ENCODE measurements at places on chromosomes 2 and 18.

DNA sequence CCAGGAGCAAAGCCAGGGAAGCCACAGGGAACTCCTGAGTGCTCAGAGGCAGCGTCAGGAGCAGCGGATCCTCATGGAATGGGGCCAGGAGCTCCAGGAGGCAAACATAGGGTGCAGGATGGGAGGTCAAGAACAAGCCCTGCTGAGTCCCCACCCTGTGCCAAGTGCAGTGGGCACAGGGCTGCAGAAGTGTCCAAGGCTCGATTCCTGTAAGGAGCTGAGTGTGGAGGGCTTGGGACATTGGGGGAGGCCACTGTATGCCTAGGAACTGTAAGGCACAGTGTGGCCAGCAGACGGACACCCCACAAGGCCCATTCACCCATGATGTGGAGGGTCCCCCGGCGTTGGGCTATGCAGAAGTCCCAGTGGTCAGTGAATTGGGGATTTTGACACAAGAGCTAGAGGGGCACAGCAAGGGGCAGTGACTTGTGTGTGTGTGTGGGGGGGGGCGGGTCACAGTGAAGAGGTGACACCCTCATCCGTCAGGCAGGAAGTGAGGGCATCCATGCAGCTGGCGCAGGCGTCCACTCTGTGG lies 55.6 kb downstream of the ACKR3 start:
- no peak for DNase-seq

- DNase-seq, result no peak
These were observed 35.4 kb downstream of the LAMA3 start for GRCh38 chr18:23724681-23725080.

DNA sequence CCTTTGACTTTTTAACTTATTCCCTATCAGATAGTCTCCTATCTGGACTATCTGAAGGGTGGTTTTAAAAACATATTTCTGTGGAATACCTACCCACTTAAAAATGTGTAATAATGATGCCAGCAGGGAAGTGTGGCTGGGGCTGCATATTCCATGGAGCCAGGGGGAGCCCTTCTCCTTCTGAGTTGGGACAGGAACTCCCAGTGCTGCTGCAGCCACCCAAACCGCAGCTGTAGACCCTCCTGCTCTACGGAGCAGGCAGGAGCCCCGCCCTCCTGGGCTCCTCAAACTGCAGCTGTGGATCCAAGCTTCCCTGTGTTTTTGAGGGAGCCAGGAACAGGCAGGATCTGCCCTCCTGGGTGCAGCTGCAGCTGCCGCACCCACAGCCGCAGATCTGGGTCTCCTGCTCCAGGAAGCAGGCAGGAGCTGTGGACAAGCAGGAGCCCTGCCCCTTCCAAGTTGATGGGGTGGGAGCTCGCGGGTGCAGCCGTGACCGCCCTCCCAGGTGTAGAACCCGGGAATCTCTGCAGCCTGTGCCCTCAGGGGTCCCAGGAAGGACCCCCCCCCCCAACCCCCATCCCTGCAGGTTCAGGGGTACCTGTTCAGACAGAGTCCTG lies 57.8 kb downstream of the PDK1 start:
- DNase-seq, result no peak

GRCh38 chr2:111678651-111679050 lies 205.3 kb downstream of the ANAPC1 start:
- no peak for DNase-seq

- no peak for DNase-seq
These were observed 203.7 kb downstream of the KLHL29 start for GRCh38 chr2:23588508-23589201.

DNA sequence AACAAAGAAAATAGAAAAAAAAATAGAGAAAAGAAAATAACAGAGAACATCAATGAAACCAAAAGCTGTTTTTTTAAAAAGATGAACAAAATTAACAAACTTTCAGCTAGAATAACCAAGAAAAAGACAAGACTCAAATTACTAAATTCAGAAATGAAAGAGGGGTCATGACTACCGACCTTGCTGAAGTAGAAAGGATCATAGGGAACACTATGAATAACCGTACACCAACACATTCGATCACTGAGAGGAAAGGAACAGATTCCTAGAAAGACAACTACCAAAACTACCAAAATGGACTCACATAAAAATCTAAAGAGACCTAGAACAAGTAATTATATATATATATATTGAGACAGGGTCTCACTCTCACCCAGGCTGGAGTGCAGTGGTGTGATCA lies 37.4 kb upstream of the DTNB start:
- no peak for DNase-seq

DNA sequence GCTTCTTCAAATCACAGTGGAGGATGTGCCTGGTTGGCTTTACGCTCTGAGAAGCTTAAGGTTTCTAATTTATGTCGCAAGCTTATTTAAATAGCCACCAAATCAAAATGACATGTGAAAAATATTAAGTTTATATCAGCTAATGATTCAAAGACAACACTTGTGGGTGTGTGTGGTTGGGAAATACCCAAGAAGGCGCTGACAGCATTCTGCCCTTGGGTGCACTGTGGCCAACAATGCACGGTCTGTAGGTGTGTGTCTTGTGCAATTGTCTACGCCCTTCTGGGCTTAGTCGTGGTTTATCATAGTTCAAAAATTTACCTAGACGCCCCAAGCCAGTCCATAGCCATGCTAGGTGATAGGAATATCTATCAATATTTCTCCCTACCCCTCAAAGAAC lies 60.9 kb downstream of the KCTD1 start:
- DNase-seq, result no peak

DNA sequence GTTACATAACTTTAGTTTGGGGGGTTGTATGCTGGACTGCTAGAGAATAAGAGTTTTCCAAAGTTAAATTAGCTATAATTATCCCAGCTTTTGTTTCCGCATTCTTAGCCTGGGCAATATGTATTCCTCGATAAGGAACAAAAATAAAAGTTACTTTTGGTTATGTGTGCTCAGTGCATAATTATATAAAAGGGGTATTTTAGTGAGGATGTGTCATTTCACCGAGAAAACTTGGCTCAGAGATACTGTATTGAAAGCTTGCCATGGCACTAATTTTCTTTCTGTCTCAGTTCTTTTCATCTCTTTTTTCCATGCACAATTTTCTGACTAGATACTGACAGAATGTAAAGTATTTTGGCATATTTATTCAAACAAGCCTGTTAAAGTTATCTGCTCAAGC lies 28.2 kb downstream of the ARHGAP15 start:
- DNase-seq, result no peak

DNA sequence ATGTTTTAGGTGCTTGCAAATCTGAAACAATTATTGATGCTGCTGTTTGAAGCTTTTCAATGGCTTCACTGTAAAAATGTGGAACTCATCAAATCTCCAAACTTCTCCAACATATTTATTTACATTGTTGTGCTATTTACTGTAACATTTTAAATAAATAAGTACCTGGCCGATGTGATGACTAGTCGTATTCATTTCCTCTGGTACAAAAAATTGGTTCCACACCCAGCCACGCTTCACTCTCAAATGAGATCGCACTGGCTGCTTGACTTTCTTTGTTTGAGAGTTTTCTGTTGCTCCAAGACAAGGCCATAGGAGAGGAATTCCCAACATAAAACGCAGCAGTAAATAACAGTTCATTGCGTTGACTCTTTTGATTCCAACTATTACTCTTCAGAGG lies 32.0 kb downstream of the CDH19 start:
- no peak for DNase-seq

GRCh38 chr2:25586726-25587144 lies 86.6 kb downstream of the DTNB start:
- DNase-seq, result no peak

DNA sequence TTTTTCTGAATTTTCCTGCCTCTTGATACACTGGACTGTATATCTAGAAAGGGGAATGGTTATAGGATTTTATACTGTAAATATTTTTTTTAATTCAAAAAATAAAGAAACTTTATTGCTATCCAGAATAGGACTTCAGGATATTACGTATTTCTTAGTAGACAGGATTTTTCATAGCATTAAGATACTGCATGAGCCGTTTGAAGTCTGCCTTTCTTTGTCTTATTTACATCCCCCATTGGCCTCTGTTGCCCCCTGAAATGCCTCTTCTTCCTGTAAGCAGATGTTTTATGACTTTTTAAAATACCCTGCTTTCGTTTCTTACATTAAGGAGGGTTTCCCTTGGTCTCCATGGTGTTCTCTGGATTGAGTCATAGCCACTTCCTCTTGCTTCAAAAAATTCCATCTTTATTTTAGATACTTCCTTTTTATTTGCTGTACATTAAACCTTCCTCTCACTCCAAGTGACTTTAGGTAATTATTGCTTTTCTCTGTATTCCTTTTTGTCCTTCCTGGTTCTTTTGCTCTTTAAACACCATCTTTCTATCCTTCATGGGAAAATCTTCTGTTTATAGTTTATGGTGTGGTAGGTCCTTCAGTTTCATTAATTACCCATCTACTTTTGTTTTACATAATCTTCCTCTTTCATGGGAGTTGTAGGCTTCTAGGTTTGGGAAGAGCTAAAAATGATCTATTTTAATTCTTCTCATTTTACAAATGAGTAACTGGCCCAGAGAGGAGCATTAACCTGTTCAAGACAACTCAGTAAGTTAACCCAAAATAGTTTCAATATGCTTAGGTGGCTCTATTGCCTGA lies 72.6 kb downstream of the ZNF532 start:
- no peak for DNase-seq

DNA sequence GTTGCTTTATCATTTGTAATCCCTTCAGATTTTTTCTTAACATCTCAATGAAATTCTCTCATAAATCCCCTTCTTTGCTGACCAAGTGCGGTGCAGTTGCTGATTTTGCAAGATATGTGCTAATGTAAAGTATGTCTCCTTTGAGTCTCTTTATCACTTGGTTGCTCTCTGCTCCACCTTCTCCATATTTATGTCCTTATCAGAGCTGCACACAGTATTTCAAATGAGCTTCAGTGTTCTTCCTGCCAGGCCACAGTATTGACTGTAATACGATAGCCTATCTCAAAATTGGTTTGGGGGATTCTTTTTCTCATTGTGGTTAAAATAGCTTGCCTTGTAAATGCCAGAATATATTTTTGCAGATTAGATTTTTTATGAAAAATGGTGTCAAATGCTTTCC lies 32.2 kb downstream of the MAIP1 start:
- DNase-seq, result no peak

- no peak for DNase-seq
These were observed 150.1 kb downstream of the SOX11 start for GRCh38 chr2:5842326-5842725.

GRCh38 chr2:20192781-20193180 lies 32.1 kb downstream of the SDC1 start:
- DNase-seq, result no peak

DNA sequence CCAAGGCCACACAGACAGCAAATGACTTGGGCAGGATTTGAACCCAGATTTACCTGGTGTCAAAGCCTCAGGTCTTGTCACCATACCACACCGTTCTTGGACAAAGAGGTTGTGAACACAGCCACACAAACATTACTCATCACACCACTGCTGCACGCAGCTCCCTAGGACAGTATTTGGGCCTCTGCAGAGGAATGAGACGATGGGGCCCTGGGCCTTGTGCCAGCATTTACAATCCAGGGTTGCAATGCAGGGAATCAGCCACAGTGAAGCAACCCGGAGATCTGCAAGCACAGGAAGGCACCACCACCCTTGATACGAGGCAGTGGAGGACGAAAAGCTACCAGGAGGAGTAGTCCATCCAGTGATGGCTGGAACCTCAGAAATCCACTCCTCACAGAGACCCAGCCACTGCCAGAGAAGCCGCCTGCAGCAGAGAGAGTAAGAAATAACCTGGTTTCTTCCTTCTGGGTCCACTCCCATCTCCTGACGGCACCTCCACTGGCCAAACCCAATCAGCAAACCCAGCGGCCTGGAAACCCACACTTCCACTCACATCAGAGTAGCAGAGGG lies 3.7 kb upstream of the MTCL1 start:
- no peak for DNase-seq

DNA sequence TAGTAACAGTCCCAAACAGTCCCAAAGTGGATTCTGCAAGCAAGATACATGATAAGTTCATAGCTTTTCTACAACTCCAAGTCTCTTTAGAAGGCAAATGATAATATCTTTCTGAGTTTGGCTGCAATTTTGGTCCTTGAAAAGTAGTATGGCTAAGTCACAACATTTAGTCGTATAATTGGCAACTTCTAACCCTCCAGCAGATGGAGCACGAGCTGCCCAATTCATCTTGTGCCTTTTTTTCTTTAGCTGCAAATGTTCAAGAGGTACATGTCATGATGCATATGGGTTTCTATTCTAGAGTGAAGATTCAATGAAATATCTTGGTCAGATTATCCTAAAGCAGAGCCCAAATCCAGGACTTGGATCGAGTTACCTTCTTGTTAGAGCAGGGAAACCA lies 127.0 kb upstream of the KLHL14 start:
- DNase-seq, result no peak

DNA sequence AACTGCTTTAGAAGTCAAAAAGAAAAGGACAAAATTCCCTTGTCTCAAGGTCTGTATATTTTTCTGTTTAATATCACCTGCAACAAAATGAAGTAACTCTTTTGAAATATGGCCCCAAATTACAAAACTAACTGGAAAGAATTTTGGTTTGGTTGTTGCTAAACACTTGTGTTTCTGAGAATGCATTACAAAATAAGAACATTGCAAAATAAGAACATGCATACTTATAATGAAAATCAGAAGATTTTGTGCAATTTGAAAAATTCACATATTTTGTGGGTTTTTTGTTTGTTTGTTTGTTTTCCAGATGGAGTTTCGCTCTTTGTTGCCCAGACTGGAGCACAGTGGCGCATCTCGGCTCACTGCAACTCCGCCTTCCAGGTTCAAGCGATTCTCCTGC lies 21.8 kb downstream of the NDUFB3 start:
- DNase-seq, result no peak

GRCh38 chr2:237503201-237503600 lies 16.1 kb downstream of the MLPH start:
- DNase-seq, result no peak

GRCh38 chr18:69725009-69725408 lies 222.7 kb downstream of the CD226 start:
- DNase-seq, result no peak

- no peak for DNase-seq
These were observed at the start of gene ATOH8 for GRCh38 chr2:85753525-85754312. TSS of gene ATOH8 (plus strand) at chr2:85753991. CDS start at chr2:85754190, 199 bp downstream.

GRCh38 chr2:72625366-72625765 lies 200.5 kb downstream of the EXOC6B start:
- no peak for DNase-seq

GRCh38 chr2:216339456-216340279 lies 32.6 kb downstream of the MARCHF4 start:
- no peak for DNase-seq

- DNase-seq, result no peak
These were observed 452.8 kb downstream of the MBD2 start for GRCh38 chr18:53771664-53772063.

DNA sequence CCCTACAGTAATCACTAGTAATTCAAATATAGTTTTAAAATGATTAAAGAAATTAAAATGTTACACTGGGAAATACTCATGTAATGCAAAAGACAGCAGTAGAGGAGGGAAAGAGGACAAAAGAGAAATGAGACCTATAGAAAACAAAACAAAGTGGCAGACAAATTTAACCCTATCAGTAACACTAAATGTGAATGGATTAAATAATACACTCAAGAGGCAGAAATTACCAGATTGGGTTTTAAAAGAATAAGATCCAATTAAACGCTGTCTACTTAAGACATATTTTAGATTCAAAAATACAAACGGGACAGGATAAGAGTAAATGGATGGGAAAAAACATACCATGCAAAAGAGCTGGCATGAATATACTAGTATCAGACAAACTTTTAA lies 17.0 kb downstream of the TLK1 start:
- DNase-seq, result no peak

GRCh38 chr2:171814883-171815282 lies 79.2 kb downstream of the SLC25A12 start:
- DNase-seq, result no peak

- no peak for DNase-seq
These were observed 248.7 kb downstream of the MEIS1 start for GRCh38 chr2:66683599-66683998.
